Small intestine (tissue), 16 donors: ENCODE measurements at places on chromosomes 2 and 18.
A peak's percentile ranks its signal among the peaks of the same experiment; 100 is the strongest.

- DNase-seq: no peak
Observed at GRCh38 chr18:48806551-48807261, 144.1 kb downstream of the SMAD7 start.

- DNase-seq: no peak
Observed at GRCh38 chr18:79613186-79613931, 66.2 kb upstream of the CTDP1 start.

- DNase-seq: no peak
Observed at GRCh38 chr2:19709553-19709952, 192.2 kb downstream of the TTC32 start.

GRCh38 chr18:79940814-79941472 lies 10.5 kb downstream of the SLC66A2 start:
- no peak for DNase-seq

DNA sequence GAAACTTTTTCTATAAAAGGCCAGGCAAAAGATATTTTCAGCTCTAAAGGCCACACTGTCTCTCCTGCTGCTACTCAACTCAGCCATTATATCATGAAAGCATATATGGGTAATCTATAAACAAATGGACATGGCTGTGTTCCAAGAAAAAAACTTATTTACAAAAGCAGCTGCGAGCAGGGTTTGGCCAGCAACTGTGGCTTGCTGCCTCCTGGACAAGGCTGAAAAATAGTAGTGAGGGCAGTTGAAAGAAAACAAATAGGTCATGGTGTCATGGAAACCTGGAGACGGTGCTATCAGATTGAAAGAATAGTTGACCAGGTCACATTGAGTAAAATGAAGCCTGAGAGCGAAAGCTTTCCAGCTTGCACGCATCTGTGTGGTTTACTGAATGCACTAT lies 89.2 kb upstream of the LRATD1 start:
- no peak for DNase-seq

- no peak for DNase-seq
Observed at GRCh38 chr18:34821669-34822210, 111.6 kb downstream of the DTNA start.

- no peak for DNase-seq
Observed at GRCh38 chr18:58578321-58578720, 50.6 kb downstream of the ALPK2 start.

DNA sequence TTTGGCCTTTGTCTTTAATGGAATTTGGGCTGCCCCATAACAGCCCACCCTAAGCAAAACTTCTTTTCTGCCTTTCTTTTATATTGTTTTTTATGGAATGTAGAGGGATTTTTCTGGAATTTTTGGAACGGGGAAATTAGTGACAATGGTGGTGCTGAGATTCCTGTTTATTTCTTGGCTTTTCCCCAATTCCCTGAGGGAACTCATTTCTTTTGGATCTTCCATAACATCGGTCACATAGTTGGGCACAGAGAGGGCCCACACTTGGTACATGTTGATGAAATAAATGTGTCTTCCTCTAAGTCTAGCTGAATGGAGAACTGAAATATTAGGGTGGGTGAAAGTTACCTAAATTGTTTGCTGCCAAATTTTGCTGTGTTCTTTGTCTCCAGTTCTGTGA lies 191.6 kb upstream of the TNP1 start:
- no peak for DNase-seq

DNA sequence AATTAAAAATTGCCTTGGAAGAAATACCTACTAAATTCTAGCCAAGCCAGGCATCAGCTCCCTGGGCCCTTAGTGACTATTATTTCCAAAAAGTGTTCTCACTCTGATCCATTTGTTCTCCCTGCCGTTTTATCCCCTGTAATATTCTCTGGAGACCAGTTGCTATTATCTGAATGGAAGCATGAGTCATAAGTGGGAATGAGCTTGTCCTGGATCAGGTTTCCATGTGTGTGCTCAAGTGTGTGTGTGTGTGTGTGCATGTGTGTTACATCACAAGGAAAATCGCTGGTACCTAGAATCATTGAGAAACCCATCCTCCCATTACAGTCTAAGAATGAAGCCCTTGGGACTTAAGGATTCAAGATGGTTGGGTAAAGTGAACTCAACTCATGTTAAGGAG lies 130.3 kb upstream of the CXCR4 start:
- DNase-seq: no peak

GRCh38 chr18:79756826-79757225 lies 40.9 kb upstream of the KCNG2 start:
- no peak for DNase-seq

- no peak for DNase-seq
Observed at GRCh38 chr2:71546275-71546638, 92.9 kb downstream of the DYSF start.

DNA sequence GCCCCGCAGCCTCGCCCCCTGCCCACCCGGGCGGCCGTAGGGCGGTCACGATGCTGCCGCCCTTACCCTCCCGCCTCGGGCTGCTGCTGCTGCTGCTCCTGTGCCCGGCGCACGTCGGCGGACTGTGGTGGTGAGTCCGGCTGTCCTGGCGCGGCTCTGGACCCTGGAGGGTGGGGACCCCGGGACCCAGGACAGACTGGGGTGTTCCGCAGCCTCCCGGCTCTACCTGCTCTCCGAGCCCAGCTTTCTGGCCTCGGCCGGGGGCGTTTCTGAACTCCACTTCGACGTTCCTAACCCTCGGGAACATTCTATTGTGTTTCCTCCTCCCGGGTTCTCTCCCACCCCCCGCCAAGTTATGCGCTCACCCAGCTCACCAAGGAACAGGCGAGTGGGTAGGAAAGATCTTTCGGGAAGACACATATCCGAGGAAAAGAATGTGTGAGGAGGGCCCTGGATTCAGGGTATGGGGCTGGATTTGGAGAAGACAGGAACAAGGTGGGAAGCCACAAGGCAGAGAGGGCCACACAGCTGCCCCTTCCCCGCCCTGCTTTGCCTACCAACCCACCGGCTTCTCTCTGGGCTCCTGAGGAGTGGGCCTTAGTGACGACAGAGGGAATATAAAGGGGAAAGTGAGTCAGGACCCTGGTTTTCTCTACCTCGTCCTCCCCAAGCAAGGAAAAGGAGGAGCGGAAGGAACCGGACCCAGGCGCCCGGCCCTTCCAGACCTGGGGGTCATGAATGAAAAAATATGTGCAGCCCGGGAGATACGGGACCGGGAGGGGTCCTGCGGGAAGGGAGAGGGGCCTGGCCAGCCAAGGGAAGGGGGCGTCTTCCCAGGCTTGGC lies 605 bp downstream of the WNT6 start:
- DNase-seq: no peak

DNA sequence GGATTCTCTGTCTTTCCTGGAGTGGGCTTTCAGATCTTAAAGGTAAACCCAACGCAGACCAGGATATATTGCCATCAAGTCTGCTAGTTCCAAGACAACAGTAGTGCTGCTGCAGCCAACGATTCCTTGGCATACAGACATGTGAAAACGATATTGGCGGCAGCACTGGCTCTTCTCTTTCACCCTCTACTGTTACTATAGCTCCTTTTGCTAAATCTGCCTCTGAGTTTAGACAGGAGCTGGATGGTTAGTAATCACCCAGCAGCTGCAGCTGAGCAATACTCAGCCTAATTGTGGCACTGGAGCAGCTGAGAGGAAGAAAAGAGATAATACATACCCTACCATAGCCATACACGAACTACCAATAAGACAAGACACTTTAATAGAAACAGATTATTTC lies 4.0 kb downstream of the YES1 start:
- no peak for DNase-seq

DNA sequence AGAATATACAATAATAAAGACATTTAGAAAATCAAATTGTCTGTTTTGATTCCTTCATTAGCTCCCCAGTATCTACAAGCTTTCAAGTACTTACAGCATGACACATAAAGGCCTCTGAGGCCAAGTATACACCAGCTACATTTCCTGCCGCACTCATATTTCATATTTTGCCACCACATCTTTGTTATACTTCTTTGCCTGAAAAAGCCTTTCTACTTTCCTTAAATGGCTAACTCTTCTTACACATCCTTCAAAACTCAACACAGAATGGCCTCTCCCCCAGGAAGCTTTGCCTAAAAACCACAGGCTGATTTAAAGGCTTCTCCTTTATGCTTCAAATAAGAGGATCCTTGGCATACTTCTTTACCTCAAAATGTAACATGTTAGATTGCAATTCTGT lies 4.5 kb downstream of the STK17B start:
- DNase-seq: peak; percentile 31

- no peak for DNase-seq
Observed at GRCh38 chr2:166926657-166927056, 38.4 kb downstream of the XIRP2 start.

- peak; percentile 24 for DNase-seq
Observed at GRCh38 chr2:195486987-195487644, 169.9 kb upstream of the SLC39A10 start.

- DNase-seq: peak; percentile 54
Observed at GRCh38 chr2:109157563-109158105, 28.6 kb downstream of the SH3RF3 start.

- peak; percentile 50 for DNase-seq
Observed at GRCh38 chr2:119429225-119429981, 2.3 kb upstream of the TMEM37 start.

DNA sequence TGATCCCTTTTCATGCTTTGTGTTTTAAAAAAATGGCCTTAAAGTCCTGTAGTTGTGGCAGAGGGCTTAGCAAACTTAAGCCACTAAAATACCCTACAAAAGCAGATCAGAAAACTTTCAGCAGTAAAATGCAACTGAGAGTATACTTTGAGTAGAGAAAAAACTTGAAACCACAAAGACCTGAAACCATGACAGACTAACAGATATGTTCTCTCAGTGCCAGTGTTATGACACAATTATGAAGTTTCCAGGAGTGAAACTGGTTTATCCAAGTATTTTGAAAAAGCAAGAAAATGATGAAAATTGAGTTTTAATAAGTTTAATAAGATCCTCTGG lies 74.5 kb downstream of the SPRED2 start:
- DNase-seq: no peak

DNA sequence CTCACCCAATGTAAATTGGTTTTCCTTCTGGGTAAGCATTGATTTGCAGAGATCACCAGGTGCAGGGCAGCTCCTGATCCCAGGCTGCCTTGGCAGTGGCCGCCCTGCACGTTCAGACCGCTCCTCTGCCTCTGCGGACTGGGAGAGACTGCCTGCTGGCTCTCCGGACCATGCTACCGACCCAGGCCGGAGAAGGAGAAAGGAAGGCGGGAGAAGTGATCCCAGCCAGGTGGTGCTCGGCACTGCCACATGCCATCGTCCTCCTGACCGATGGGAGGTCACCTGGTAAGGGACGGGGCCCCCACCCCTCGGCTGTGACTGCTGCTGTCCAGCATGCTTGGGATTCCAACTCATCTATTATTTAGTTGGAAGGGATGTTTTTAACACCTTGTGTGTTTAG lies 108.1 kb upstream of the POU3F3 start:
- DNase-seq: no peak

DNA sequence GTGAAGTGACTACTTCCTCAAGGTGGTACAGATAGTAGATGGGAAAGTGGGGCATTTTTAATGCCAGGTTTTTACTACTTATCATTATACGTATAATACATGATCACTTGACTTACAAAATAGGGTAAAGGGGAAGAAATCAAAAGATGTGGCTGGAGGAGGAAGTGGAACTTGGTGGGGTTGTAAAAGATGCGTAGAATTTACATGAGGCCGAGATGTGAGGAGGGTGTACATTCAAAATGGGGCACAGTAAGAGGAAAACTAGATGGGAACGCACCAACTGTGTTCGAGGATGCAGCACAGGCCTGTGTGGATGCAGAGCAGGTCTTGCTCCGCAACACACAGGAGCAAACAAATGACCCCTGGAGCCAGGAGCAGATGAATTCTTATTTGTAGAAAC lies 403.3 kb downstream of the TXNL1 start:
- no peak for DNase-seq
